ENCODE measurements at places on chromosomes 2 and 18.

DNA sequence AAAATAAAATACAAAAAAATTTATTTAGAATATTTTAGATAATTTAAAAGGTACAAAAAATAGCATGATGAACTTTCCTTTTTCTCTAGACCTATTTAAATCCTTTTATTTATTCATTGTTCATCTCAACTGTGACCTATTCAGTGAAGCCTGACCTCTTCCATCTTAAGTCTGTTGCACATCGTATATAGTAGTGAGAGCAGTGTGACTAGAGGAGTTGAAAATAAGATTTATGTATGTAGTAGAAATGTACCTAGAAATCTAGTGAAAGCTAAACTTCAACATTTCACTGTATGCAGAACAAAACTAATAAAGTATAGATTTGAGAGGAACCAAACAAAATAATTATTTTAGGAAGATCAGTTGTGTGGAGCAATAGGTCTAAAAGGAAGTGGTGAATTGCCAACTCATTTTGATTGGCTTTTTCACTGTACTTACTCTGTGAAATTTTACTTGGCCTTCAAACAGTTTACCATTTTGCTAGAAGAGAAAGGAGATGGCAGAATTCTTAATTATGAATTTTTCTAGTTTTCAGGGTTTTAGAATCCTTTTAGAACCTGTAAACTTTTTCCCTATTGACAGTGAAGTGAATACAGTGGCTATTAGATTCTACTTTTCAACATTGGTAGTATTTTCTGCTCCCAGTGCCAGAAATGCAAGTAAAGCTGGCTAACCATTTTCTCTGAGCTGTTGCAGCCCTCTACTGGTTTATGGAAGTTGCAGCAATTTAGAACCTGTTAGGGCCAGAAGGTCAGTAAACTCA is 11.0 kb downstream of the ANKRD12 start:
- DNase-seq: no peak

DNA sequence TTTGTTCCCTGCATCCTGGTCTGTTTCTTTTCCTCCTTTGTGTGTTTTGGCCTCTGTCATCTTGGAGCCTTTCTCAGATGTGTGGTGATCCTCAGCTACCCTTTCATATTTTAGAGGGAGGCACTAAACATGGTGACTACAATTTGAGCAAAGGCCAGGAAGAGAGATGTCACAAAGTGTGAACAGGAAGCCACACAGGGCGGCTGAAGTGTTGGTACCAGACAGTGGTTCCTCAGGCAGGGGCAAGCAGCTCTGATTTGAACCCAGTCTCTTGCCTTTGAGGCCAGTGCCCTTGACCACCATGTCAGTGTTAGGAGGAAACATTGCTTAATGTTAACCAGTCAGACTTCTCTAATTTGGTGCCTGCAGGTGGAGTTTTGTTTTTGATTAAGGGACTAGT is 9.2 kb downstream of the LRRFIP1 start:
- no peak for DNase-seq

DNA sequence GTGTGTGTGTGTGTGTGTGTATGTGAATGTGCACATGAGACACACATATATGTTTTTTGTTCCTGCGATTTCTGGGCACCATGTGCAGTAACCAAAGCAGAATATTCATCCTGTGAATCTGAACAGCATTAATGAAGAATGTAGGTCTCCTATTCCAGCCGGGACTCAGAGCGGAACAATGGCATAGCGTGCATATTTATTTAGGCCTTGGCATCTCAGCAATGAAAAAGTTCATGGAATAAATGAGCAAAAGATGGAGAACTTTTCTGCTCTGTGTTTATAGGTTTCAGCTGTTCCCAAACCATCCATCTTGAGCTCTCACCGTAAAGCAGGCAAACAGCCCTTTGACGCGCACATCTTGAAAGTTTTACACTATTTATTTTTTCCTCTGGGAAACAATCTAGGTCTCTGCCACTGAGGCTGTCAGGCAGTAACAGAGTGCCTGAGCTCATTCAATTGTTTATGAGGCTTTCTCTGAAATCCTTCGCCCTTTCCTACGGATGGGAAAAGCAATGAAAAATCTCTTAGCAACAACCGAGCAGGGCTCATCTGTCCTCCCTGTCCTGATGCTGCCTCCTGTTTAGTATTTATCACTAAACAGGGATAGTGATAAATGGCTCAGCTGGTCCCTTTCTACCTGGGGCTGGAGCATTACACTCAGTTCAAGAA is 146.2 kb upstream of the MSH6 start:
- DNase-seq: no peak

DNA sequence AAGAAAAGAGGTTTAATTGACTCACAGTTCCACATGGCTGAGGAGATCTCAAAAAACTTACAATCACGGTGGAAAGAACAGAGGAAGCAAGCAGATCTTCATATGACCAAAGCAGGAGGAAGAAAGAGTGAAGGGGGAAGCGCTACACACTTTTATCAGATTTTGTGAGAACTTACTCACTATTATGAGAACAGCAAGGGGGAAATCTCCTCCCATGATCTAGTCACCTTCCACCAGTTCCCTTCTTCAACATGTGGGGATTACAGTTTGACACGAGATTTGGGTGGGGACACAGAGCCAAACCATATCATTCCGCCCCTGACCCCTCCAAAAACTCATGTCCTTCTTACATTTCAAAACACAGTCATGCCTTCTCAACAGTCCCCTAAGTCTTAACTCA is 54.2 kb downstream of the G6PC2 start:
- DNase-seq: no peak

- DNase-seq: no peak
Observed at GRCh38 chr2:235966396-235966795, 201.8 kb downstream of the GBX2 start.
